ENCODE measurements at places on chromosomes 1 and 21.

GRCh38 chr1:32761936-32762335, 55.2 kb downstream of the YARS1 start:
- DNase-seq, result no peak

DNA sequence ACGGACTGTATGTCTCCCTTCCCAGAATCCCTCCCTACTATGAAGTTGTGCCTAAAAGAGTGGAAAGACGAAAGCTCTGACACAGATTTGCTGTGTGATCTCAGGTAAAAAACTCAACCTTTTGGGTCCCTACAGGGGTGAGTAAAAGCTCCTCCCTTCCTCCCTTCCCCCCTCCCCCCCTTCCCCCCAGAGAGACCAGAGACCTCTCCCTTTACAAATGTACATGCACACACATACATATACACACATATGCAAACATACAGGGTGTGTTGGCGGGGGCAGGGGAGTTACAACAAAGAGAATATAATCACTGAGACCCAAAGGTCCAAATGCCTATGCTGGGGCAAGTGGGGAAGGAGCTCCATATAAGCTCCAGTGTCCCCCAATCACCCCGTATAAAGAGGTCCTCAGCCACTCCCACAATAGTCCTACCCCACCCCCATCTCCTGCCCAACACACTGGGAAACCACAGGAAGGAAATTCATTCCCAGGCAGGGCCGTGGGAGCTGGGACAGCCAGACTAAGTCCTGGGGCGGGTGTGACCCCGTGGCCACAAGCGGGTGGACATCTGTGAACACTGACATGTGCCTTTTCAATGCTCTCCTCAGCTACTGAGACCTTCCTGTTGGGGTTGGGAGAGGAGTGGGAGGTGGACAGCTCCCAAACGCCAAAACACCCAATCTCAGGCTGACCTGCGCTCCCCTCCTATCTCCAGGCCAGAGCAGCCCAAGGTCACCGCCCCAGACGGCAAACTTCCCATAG, 2.0 kb downstream of the MEF2D start:
- DNase-seq, result no peak

GRCh38 chr1:61101536-61101935, 19.2 kb downstream of the NFIA start:
- no peak for DNase-seq

DNA sequence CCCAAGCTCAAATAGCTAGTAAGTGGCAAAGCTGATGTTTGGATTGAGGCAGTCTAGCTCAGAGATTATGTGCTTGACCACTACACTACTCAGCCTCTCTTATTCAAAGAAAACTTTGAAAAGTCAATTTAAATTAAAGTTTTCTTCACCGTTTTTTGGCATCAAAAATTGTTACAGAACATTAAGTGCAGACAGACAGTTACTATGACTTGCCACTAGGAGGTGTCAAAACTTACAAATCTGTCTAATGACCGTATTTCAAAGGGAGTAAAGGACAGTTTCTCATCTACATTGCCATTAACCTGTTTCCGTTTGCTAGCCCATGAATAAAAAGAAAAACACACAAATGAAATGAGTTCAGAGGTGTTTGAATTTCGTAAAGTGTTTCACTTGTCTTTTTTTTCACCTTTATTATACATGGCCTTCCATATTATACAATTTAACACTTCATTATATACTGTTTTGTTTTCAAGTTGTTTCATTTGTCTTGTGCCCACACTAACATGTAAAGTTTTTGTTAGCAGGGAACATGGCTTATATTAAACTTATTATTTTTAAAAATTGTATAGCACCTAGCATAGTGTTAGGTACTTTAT, 57.4 kb upstream of the MTF2 start:
- DNase-seq, result no peak

All from activated CD8-positive, alpha-beta memory T cell treated with anti-CD3 and anti-CD28 coated beads for 48 hours (primary cell).